Osteoblast (primary cell): ENCODE measurements at places on chromosomes 7 and 10.

GRCh38 chr7:81294897-81295515 is 376.2 kb upstream of the SEMA3C start:
- H3K4me1 ChIP-seq, result peaks cover 30% of the 10 kb centered on the region
- no peaks in the 10 kb centered on the region for H3K36me3 ChIP-seq
- H3K27me3 ChIP-seq, result no peaks in the 10 kb centered on the region
- H3K4me3 ChIP-seq, result no peak overlapping the region

- peaks cover 3% of the 10 kb centered on the region for H3K27me3 ChIP-seq
- DNase-seq, result no peak
- no peaks in the 10 kb centered on the region for H3K4me1 ChIP-seq
Observed at GRCh38 chr7:27260211-27260610, 17.6 kb downstream of the EVX1 start.

DNA sequence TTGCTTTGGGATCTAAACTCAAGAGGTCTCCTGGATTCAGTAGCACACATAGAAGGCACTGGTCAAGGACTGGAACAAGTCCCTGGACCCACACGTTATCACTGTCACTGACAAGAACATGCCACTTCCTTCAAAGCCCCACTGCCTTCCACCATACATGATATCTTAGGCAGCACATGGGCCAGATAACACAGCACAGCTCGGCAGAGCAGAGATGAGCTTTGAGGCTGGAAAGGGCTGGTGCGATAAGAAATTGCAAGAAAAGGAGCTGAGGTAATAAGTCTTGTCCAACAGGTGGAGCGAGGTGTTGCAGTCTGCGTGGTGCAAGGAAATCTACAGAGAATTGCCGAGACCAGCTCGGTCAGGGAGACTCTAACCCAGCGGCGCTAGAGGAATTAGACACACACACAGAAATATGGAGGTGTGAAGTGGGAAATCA is 139.8 kb upstream of the CDK13 start:
- no peaks in the 10 kb centered on the region for H3K36me3 ChIP-seq
- H3K4me3 ChIP-seq, result no peak overlapping the region
- peaks cover 14% of the 10 kb centered on the region for H3K4me1 ChIP-seq

DNA sequence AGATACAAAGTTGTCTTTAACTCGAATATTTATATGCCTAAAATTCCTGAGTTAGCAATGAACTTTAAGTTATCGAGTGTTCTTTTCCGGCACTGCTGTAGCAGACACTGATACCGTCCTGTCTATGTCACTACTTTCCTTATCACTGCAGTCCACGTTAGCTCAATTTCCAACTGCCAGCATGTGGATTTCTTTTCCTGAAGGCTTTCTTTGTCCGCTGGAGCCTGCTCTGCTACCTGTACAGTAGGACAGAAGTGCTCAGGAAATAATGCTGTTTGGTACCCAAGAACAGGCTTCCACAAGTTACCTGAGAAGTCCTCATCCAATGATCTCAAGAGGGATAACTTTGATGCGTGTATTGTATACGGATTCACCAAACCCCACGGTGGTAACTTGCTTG is 329.4 kb downstream of the NXPH1 start:
- no peaks in the 10 kb centered on the region for H3K27me3 ChIP-seq
- no peaks in the 10 kb centered on the region for H3K4me1 ChIP-seq

- no peak for DNase-seq
- peaks cover 8% of the 10 kb centered on the region for H3K4me1 ChIP-seq
- no peak overlapping the region for H3K4me3 ChIP-seq
- no peak overlapping the region for H3K27ac ChIP-seq
- H3K27me3 ChIP-seq, result no peaks in the 10 kb centered on the region
- H3K36me3 ChIP-seq, result no peaks in the 10 kb centered on the region
Observed at GRCh38 chr10:77541247-77541646, 96.4 kb downstream of the KCNMA1 start.

DNA sequence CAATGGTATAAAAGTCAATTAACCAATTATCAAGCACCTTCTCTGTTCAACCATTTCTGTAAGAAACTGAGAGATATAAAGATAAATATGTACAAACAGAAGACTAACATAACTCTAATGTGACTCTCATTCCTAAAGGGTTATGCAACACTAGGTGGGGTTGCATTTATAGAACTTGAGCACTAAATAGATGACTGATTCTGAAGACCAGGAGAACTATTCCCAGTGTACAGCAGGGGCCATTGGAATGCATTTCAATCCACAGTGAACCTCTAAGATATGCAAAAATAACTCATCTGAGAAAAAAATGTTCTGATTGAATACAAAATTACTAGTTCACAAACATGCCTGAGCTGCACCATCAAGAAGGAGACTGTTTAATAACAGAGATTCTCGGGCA is 341.2 kb upstream of the STEAP1 start:
- H3K4me1 ChIP-seq, result no peaks in the 10 kb centered on the region
- H3K4me3 ChIP-seq, result no peak overlapping the region
- H3K27ac ChIP-seq, result no peak overlapping the region
- DNase-seq, result no peak
- H3K27me3 ChIP-seq, result no peaks in the 10 kb centered on the region

DNA sequence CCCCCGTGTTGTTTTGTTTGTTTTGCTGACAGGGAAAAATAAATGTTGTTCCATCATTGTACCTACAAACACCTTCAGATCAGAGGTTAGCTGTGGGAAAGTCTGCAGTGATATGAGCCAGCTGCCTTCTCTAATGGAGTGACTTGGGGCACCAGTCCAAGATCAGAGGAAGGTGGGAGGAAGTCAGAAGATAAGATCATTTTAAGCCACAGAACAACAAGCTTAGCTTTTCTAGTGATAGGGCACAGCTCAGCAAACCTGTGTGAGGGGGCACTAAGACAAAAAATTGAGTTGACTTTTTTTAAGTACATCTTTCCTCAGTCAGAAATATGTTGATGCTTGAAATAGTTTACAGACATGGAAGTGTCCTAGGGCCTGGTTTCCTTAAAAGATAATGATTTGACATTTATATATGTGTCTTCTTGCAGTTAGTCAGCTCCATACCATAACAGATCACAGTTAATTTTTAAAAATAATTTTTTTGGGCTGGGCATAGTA is 240.3 kb upstream of the KAT6B start:
- H3K27ac ChIP-seq, result no peak overlapping the region
- DNase-seq, result no peak
- no peaks in the 10 kb centered on the region for H3K36me3 ChIP-seq
- peaks cover 27% of the 10 kb centered on the region for H3K4me1 ChIP-seq

GRCh38 chr7:3575753-3576531 is 274.9 kb downstream of the SDK1 start:
- no peak overlapping the region for H3K4me3 ChIP-seq
- no peaks in the 10 kb centered on the region for H3K36me3 ChIP-seq
- no peaks in the 10 kb centered on the region for H3K27me3 ChIP-seq
- no peak for DNase-seq
- H3K4me1 ChIP-seq, result no peaks in the 10 kb centered on the region

GRCh38 chr10:42684517-42684916 is 46.1 kb upstream of the ZNF33B start:
- H3K4me3 ChIP-seq, result no peak overlapping the region
- no peak overlapping the region for H3K27ac ChIP-seq
- no peaks in the 10 kb centered on the region for H3K36me3 ChIP-seq
- H3K4me1 ChIP-seq, result no peaks in the 10 kb centered on the region

DNA sequence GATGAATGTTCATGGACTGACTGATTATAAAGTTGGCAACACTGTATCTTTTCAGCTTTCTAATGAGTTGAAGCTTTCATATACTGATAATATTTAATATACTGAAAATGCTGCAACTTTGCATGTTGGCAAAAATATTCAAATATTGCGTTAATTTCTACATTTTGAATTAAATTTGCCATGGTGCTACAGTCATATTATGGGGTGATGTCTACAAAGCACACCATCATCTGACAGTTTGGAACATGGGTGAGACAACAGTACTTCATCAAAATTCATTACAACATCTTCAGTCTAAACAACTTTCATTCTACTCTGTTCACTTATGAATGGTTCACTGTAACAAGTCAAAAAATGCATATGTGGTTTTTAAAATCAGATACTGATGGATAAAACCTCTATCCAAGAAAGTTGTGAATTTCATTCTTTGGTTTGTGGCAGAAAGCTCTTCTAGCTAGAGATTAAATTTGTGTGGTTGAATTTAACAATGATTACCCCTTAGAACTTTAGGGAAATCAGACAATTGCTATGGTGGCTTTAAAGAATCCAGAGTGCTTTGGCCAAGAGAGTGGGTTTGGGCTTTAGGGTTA is 136.4 kb downstream of the TMEM26 start:
- DNase-seq, result no peak
- no peaks in the 10 kb centered on the region for H3K36me3 ChIP-seq
- no peaks in the 10 kb centered on the region for H3K27me3 ChIP-seq
- H3K4me3 ChIP-seq, result no peak overlapping the region

- H3K27ac ChIP-seq, result no peak overlapping the region
- DNase-seq, result no peak
- H3K36me3 ChIP-seq, result no peaks in the 10 kb centered on the region
- H3K4me3 ChIP-seq, result no peak overlapping the region
- H3K4me1 ChIP-seq, result no peaks in the 10 kb centered on the region
- no peaks in the 10 kb centered on the region for H3K27me3 ChIP-seq
Observed at GRCh38 chr10:7449063-7449695, 38.3 kb upstream of the SFMBT2 start.

DNA sequence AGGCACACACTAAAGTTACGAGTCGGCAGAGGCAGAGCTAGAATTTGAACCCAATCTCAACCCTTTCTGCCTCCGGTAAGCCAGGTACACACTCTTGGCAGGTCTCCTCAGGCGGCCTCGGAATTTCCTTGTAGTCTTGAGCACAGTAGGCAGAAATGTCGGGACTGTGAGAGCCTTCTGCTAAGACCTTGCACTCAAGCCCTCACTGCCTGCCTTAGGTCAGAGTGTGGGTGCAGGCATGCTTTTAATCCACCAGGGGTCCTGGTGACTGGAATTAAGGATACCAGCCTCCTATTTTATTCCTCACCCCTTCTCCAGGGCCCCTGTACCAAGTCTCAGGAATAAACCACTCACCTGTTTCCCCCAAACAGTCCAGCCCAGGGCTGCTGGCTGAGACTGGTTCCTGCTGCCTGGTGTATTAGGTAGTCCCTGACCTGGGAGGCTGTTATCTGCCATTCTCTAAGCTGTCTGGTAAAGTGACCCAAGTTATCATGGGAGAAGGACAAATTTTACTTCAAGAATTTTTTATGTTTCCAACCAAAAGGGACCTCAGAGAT is 855 bp downstream of the ATP6V1F start:
- peaks cover 30% of the 10 kb centered on the region for H3K36me3 ChIP-seq
- H3K4me1 ChIP-seq, result peaks cover 12% of the 10 kb centered on the region
- H3K4me3 ChIP-seq, result peak overlapping the region; percentile 98
- H3K27me3 ChIP-seq, result no peaks in the 10 kb centered on the region
- peak; percentile 98 for DNase-seq
- peak overlapping the region; percentile 87 for H3K27ac ChIP-seq

- no peak overlapping the region for H3K4me3 ChIP-seq
- no peaks in the 10 kb centered on the region for H3K27me3 ChIP-seq
- peaks cover 12% of the 10 kb centered on the region for H3K4me1 ChIP-seq
- H3K27ac ChIP-seq, result no peak overlapping the region
- DNase-seq, result no peak
Observed at GRCh38 chr7:135920478-135920877, 56.7 kb downstream of the MTPN start.

GRCh38 chr7:74061840-74062539 is 21.6 kb upstream of the LIMK1 start:
- H3K4me1 ChIP-seq, result peaks cover 9% of the 10 kb centered on the region
- H3K36me3 ChIP-seq, result no peaks in the 10 kb centered on the region
- H3K4me3 ChIP-seq, result peak overlapping the region; percentile 72
- H3K27me3 ChIP-seq, result no peaks in the 10 kb centered on the region

DNA sequence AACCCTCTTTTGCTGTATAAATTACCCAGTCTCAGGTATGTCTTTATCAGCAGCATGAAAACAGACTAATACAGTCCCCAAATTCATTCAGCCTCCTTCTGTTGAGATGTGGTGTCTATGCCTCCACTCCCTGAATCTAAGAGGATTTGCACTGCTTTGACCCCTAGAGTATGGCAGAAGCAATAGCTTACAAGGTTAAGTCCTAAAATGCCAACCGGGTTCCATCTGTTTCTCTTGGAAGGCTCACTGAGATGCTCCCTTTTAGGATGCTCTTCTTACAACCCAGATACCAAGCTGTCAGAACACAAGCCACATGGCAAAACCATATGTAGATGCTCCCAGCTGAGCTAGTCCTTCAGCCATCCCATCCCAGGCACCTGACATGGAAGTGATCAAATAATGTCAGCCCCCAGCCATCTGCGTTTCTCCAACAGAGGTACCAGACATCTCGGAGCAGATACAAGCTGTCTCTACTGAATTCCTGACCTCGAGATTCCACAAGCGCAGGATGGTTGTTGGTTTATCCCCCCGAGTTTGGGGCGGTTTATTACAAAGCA is 20.2 kb downstream of the CALN1 start:
- no peaks in the 10 kb centered on the region for H3K36me3 ChIP-seq
- H3K4me1 ChIP-seq, result no peaks in the 10 kb centered on the region
- H3K4me3 ChIP-seq, result no peak overlapping the region
- DNase-seq, result no peak
- no peaks in the 10 kb centered on the region for H3K27me3 ChIP-seq
- H3K27ac ChIP-seq, result no peak overlapping the region

DNA sequence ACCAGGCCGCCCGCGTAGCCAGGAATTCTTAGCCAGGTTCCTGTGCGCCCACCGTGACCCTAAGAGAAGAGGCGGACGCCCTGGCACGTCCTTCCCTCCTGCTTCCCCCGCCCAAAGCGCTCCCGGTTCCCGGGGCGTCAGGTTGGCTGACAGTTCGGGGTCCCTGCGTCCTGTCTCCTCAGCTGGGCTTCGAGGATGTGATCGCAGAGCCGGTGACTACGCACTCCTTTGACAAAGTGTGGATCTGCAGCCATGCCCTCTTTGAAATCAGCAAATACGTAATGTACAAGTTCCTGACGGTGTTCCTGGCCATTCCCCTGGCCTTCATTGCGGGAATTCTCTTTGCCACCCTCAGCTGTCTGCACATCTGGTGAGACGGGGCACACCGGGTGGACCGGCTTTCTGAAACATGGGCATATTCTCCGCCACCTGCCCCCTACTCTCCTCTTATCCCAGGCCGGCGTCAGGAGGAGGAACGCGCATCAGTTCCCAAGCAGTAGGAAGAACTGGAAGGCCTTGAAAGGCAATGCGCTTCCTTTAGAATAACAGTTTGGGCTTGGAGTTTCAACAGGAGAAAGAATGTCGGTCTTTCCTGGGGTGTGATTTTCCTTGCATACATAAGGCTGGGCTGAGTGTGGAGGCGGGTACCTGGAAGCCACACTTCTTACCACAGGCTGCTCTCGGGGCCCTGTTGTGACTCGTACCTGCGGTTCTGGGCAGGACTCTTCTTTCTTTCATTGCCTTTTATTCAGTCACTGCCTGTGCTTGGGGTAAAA is 728 bp downstream of the CAV2 start:
- H3K27me3 ChIP-seq, result no peaks in the 10 kb centered on the region
- peaks cover 26% of the 10 kb centered on the region for H3K4me1 ChIP-seq
- peak overlapping the region; percentile 46 for H3K27ac ChIP-seq
- H3K36me3 ChIP-seq, result peaks cover under 1% of the 10 kb centered on the region
- peak overlapping the region; percentile 89 for H3K4me3 ChIP-seq
